Fibroblast of villous mesenchyme (primary cell): ENCODE measurements at places on chromosomes 7 and 10. TPM values are rescaled to one million over a fixed set of nuclear protein-coding genes. Genes with fewer than 3 reads are reported as not detected.

- DNase-seq, result peak; percentile 74
Observed at GRCh38 chr7:98284335-98285036, 3.0 kb downstream of the BRI3 start.

PRLHR gene
- not detected in 2 replicates for total RNA-seq

DNA sequence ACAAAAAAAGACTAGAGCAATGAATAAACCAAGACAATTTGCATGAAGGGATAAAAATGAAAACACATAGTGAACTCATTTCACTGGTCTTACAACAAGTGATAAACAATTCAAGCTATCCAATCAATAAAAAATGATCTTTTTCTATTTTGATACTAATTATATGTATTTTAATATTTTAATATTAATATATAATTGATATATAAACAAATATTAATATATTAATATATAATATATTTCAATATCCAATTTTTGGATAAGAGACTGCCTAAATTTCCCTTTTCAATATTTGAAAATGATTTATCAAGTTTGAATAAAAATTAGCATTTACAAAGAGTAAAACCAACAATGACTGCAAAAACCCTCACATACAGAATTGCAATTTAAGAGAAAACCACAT lies 317.9 kb downstream of the GPR158 start:
- no peak for DNase-seq

C10orf71 gene
- not detected in 2 replicates for total RNA-seq

GRCh38 chr7:91266689-91267090 lies 2.5 kb downstream of the FZD1 start:
- no peak for DNase-seq

DNA sequence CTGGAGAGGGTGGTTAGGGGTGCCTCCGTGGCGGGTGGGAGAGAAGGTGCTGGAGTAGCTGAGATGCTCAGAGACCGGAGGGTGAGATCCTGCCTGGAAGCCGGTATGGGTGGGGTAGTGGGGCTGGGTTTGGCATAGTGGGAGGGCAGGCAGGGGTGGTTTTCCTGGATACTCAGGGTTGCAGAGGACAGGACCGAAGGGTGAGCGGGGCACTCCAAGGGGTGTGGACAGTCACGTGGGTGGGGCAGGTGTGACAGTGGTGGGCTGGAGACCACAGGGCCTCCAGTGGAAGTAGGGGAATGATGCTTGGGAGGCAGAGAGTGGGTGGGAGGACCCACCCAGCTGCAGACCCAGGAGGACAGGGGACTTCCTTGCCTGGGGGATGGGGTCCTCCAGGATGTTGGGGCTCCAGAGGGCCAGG lies 1.9 kb downstream of the SCART1 start:
- no peak for DNase-seq

GIMAP4 gene
- total RNA-seq, result not detected in 2 replicates

CD36 gene
- total RNA-seq, result 1.3 and 4.3 TPM in 2 replicates

DNA sequence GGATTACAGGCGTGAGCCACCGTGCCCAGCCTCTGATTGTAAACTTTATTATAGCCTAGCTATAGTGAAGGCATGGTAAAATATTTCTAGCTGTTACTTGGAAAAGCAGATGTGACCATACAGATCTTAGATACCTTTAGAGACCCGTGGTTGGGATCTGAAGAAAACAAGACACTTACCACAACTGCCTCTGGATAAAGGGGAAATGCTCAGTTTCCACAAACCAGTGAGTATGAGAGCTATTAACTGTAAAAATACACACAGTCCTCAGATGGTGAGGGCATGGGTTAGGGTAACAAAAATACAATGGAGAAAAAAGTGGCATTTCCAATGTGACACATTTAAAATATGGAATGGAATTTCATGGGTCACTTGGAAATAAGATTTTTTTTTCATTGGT lies 63.0 kb downstream of the ZNF438 start:
- DNase-seq, result no peak

OR2A42 gene
- total RNA-seq, result under 0.01 TPM in 2 replicates

DNA sequence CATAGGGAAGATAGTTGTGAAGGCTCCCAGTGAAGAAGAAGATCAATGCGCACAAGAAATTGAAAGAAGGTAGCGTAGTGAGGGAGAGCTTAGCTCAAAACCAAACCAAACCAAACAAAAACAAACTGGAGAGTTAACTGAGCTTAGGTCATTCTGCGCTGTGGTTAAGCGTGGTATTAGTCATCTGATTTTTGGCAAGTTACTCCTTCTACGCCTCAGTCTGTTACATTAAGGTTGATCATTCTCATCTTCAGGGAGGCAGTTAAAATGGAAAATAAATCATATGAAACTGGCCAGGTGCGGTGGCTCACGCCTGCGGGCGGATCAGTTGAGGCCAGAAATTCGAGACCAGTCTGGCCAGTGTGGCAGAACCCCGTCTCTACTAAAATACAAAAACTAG lies 259.7 kb downstream of the EXOC4 start:
- peak; percentile 50 for DNase-seq

HOXA11 gene
- 41.9 and 47.1 TPM in 2 replicates for total RNA-seq
